ENCODE measurements at places on chromosomes 11 and 22.
A peak's percentile ranks its signal among the peaks of the same experiment; 100 is the strongest.

DNA sequence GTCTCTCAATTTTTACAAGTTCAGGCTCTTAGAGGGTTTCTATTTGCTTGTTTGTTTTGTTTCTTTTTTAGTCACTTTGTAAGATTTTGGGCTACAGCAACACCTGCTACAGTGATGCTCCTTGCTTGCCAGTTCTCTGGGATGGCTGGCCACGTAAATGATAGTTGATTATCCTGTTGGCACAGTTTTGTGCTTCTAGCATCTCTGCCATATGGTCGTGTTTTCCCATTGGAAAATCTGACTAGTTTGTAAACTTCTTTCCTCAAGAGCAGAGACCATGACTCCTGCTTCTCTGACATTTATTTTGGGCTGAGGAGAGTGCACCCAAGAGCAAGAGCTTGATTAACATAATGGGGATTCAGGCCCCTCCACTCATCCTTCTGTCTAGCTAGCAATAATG lies 1621.6 kb upstream of the RAG2 start:
- DNase-seq: no peak

DNA sequence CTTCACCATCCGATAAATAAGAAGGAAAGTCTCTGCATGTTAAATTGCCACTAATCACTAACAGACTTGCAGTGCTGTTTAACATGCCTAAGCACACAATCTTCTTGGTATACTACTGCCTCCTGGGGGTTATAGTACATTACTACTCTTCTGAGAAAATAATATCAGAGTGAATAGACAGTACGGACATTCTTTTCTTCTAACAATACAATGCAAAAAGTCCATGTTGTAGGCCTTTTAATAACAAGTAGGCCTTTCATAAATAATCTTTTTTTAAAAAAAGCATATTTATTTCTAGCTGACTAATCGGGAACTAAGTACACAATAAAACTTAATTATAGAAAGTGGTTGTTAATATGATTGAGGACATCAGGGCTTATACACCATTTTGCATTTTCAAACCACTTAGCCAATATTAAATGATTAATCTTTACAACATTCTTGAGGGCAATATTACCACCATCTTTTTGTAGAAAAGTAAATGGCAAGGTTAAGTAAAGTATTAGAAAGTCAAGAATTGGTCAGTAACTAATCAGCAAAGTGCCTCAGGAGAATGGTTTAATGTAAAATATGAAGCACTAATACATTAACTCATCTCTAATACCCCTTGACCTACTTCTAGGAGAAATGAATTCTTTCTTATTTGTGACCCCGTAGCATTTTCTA lies 84.7 kb downstream of the TTC28 start:
- DNase-seq: peak; percentile 19

- no peak for DNase-seq
These were observed 2.3 kb upstream of the FOLR1 start for GRCh38 chr11:72189455-72190250.

GRCh38 chr11:107834995-107835394 lies 23.6 kb downstream of the SLC35F2 start:
- DNase-seq: no peak

- DNase-seq: no peak
These were observed 45.4 kb upstream of the ANO3 start for GRCh38 chr11:26286472-26287066.

DNA sequence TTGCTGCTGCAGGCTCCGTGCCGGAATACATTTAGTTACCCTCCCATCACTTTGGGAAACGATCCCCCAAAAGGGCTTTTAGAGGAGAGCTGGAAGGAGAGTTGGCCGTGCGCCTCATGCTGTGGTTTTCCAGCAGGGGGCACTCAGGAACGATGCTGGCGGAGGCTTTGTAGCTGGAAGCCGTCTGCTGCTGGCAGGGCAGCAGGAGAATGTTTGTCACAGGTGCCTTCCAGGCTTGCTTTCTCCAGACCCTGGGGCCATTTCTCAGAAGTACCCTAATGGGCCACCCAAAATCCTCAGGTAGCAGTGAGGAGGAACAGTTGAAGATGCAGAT lies 30.0 kb upstream of the CABP7 start:
- no peak for DNase-seq

- peak; percentile 83 for DNase-seq
These were observed at the start of gene DRG1 for GRCh38 chr22:31399211-31400022. Gene DRG1 (plus strand): TSS chr22:31399604. CDS start chr22:31399684, 80 bp downstream.

GRCh38 chr11:11732116-11732515 lies 109.7 kb upstream of the USP47 start:
- no peak for DNase-seq

DNA sequence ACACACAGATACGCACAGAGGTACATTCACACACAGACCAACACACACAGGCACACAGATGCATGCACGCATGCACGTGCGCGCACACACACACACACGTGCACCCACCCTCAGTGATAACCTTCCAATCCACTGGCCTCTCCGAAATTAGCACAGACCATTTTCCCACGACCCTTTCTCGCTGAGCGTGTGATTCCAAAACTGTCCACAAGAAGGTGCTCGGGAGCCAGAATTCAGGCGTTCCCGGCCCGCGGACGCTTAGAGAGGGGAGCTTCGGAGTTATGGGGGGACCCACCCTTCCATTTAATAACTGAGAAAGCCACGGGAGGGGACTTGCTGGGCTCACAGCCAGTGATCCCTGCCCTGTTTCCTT lies 33.8 kb upstream of the SLC35C1 start:
- DNase-seq: no peak

GRCh38 chr11:61917334-61918109 lies at the start of gene RAB3IL1:
Gene RAB3IL1 (minus strand): TSS chr11:61917566. CDS start chr11:61917367, 199 bp downstream.
- DNase-seq: no peak

DNA sequence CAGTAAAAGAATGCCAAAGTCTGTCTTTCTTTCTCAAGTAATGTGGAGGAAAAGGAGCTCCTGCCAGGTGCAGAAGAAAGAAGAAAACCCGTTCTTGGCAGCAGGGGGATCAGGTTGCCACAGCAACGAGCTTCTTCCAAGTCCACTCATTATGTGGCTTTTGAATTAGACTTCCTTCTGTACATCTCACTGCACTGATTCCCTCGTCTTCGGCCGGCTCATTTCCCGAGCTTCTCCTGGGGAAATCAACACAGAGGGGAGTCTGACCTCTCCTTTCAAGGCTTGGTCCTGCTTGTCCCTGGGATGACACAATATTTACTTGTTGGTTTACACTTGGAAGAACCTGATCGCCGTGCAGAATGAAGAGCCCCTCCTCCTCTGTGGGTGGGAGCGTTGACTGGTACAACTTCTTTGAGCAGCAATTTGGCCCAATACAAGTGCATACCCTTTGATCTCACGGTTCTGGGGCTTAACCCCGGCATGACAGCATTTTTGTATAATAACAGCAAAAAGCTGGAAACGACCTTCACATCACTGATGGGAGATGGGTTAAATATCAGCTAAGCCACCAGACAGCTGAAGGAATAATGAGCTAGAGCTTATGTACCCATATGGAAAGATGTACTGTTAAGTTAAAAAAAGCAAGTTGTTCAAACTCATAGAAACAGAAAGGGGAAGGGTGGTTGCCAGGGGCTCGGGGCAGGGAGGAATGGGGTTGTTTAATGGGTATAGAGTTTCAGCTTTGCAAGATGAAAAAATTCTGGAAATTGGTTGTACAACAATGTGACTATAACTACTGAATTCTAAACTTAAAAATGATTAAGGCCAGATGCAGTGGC lies 35.4 kb downstream of the MCHR1 start:
- DNase-seq: no peak

DNA sequence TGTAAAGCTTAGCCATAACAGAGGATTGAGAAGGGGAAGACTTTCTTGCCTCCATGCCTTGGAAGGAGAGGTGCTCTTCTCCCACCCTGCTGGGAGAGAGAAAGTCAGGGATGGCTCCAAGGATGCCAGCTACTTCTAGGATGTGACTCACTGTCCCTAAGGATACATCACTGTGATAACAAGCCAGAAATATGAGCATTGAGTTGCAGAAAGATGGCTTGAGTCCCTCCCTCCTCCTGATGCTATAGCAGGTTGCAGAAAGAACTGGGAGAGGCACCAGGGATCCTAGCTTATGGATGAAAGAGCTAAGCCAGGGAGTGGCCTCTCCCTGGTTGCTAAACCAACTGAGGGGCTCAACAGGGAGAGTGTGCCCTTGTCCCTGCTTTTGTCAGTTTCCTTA lies 27.8 kb upstream of the FJX1 start:
- DNase-seq: no peak

- DNase-seq: no peak
These were observed 50.6 kb downstream of the CYB5R2 start for GRCh38 chr11:7622721-7623120.

DNA sequence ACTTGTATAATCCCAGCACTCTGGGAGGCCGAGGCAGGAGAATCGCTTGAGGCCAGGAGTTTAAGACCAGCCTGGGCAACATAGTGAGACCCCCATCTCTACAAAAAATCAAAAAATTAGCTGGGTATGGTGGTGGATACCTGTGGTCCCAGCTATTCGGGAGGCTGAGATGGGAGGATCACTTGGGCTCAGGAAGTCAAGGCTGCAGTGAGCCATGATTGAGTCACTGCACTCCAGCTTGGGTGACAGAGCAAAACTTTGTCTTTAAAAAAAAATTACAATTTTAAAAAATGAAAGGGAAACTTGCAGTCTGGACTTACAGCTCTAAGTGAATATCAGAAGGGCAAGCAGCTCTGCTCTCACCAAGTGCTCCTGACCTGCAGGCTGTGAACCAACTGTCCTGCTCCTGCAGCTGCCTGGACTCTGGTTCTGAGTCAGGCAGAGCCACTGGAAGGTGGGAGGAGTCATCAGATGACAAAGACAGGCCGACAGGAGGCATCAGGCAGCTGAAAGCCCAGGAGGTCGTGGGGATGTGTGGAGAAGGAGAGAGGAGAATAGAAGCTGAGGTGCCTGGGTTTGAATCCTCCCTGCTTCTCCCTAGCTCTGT lies 9.6 kb downstream of the SMTNL1 start:
- no peak for DNase-seq

- no peak for DNase-seq
These were observed 1.7 kb downstream of the ETS1 start for GRCh38 chr11:128585498-128586238.

DNA sequence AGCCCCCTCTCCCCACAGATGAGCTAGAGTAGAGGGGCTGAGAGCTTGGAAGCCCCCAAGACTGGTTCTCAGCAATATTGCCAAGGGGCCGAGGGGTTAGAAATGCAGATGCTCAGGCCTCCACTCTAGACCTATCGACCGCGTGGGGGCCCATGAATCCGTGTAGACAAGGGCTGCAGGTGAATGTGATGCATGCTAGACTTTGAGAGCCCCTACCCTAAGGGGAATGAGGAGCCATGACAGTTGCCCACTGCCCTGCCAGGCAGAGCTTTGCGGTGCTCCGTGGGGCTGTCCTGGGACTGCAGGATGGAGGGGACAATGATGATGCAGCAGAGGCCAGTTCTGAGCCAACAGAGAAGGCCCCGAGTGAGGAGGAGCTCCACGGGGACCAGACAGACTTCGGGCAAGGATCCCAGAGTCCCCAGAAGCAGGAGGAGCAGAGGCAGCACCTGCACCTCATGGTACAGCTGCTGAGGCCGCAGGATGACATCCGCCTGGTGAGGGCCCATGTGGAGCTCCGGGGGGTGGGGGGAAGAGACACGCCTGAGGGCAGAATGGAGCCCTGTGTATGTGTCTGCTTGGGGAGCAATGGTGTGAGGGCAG lies 1.3 kb downstream of the SSH3 start:
- no peak for DNase-seq

- DNase-seq: no peak
These were observed 46.8 kb downstream of the TBX1 start for GRCh38 chr22:19807161-19807913.

GRCh38 chr22:23793326-23793725 lies 6.6 kb downstream of the SMARCB1 start:
- DNase-seq: no peak

DNA sequence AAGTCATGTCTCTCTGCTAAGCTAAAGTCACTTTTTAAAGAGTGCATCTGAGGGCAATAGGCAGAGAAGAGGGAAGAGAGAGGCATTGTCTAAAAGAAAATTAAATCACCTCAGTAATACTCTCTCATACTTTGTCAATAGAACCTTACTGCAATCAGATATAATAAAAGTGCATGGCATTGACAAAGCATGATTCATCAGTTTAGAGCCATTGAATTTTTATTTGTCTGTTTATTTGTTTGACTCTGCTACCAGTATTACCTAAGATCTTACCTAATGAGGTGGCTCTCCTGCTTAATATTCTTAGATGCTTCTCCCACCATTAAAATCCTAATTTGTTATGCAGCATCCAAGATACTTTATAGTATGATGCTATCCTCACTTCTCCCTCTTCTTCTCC lies 209.0 kb downstream of the PGR start:
- DNase-seq: no peak

DNA sequence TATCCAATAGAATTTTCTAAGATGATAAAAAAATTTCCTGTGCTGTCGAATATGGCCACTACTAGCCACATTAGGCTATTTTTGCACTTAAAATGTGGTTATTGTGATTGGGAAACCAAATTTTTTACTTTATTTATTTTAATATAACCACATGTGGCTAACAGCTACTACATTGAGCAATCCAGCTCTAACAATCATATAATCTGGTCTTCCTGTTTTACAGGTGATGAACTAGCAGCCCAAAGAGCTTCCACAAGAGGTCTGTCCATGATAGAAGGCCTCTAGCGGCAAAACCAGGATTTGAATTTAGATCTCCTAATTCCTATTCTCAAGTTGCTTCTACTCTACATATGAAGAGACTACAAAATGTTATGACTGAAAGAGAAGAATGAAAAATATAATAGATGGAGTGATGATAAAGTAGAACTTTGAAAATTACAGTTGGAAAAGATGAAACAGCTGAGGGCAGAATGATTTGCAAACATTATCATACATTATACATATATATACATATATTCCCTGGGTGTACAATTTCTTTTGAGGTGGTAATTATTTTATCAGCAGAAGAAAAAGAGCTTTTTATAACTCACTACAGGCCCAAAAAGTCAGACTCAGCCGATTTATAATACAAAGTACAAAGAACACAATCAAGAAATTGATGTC lies 363.5 kb upstream of the PITPNB start:
- DNase-seq: no peak

- no peak for DNase-seq
These were observed 55.9 kb upstream of the MN1 start for GRCh38 chr22:27857443-27857842.

DNA sequence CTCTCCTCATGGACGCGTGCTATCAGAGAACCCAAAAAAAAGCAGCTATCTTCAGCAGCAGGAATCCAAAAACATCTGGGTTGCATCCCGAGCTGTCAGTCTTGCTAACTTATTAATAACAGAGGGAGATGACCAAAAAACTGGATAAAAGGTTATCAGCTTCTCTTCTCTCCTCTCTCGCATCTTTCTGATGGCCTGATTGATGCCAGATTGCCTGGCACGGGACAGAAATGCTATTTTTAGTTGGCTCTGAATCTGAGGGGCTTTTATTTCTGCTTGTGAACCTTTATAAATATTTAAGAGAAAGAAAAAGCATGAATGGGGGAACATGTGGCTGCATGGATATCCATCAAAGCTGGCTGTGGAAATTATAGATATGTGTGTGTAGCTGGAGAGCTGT lies 230.3 kb downstream of the ETS1 start:
- DNase-seq: no peak

- no peak for DNase-seq
These were observed 49.9 kb downstream of the RSF1 start for GRCh38 chr11:77770629-77771028.

GRCh38 chr11:120057028-120057330 lies 80.9 kb downstream of the TRIM29 start:
- DNase-seq: no peak

Measured in NCI-H510A (cell line).